ENCODE measurements at places on chromosomes 2 and 18.

GRCh38 chr18:37493352-37493935 is 72.2 kb downstream of the CELF4 start:
- DNase-seq = no peak

- no peak for DNase-seq
Observed at GRCh38 chr2:48733067-48733503, 22.4 kb downstream of the LHCGR start.

DNA sequence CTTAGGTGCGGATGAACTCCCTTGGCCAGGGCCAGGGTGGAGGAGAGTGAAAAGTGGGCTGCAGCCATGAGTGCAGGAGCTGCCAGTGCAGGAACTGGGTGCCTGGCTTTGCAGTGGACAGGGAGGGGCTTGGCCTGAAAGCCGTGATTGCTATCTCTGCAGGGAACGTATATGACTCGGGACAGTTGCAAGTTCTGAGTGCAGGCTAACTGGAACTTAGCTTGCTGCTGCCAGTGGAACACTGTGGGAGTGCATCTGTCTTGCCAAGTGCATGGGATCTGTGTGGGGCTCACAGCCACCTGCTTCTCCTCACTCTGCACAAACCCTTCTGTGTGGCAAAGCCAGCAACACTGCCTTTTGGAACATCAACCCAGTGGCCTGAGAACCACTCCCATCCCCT is 36.9 kb downstream of the FLACC1 start:
- DNase-seq = no peak

DNA sequence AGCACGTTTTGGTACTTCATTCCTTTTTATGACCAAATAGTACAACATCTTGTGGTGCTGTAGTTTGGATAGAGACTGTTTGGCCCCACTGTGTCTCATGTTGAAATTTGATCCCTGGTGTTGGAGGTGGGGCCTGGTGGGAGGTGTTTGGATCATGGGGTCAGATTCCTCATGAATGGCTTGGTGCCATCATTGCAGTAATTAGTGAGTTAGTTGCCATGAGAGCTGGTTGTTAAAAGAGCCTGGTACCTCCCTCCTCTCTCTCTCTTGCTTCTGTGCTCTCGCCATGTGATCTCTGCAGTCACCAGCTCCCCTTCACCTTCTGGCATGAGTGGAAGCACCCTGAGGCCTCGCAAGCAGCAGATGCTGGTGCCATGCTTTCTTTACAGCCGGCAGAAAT is 50.9 kb downstream of the NCAPH start:
- DNase-seq = no peak

DNA sequence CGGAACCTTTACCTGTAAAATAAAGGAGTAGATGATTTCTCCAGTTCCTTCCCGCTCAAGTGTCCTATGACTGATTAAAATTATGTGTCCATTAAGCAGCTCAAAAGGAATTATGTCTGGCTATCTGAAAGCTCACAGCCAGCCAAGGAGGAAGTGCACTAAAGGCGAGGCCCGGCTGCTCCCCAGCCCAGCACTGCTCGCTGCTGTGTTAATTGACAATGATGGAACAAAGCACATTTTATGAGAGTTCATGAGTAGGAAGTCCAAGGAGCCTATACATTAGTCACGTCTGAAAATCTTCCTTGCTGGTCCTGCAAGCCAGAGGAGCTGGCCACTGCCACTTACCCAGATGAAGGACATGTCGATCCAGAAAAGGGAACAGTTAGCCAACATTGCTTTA is 14.3 kb downstream of the TTC32 start:
- DNase-seq = no peak

DNA sequence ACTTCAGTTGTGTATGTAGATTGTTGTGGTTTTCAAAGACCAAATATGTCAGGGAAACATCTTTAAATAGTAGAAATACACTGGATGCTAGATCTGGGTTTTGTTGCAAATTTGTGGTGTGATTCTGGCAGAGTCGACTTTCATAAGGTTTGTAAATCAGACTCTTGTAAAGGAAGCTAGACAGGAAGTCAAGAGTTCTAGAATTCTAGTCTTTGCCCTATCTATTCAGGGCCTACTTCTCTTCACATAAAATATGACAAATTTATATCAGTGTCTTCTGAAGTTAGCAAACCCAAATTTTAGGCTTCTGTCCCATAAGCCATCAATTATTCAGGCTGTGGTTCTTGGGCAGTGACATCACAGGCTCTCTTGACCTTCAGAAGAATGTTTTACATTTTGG is 1579.2 kb upstream of the PIK3C3 start:
- no peak for DNase-seq

- DNase-seq = no peak
Observed at GRCh38 chr2:44203542-44203941, 34.9 kb downstream of the PPM1B start.

DNA sequence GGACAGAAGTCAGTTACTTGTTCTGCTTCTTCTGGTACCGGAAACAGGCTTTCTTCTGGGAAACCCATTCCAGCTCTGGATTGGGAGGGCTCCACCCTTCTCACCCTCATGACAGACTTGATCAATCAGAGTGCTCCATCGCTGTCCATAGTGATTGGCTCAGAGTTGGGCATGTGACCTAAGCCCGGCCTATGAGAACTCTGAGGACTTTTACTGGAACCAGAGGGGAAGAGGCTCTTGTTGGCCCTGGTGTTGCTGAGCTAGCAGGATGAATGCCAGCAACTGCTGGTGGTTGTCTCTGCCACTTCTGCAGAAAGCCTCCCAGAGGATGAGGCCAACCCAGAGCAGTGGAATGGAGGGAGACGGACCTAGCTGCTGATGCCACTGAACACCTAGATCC is 33.3 kb downstream of the TMEM37 start:
- no peak for DNase-seq

GRCh38 chr18:79915161-79916127 is 36.0 kb downstream of the SLC66A2 start:
- no peak for DNase-seq

GRCh38 chr2:44109166-44109565 is 59.5 kb upstream of the PPM1B start:
- no peak for DNase-seq

GRCh38 chr18:79211844-79212243 is 142.7 kb downstream of the ATP9B start:
- no peak for DNase-seq

GRCh38 chr2:120302301-120302700 is 43.6 kb upstream of the INHBB start:
- no peak for DNase-seq

GRCh38 chr2:239977111-239977510 is 48.0 kb downstream of the NDUFA10 start:
- DNase-seq = no peak

GRCh38 chr2:55487686-55488085 is 31.8 kb upstream of the CFAP36 start:
- no peak for DNase-seq

DNA sequence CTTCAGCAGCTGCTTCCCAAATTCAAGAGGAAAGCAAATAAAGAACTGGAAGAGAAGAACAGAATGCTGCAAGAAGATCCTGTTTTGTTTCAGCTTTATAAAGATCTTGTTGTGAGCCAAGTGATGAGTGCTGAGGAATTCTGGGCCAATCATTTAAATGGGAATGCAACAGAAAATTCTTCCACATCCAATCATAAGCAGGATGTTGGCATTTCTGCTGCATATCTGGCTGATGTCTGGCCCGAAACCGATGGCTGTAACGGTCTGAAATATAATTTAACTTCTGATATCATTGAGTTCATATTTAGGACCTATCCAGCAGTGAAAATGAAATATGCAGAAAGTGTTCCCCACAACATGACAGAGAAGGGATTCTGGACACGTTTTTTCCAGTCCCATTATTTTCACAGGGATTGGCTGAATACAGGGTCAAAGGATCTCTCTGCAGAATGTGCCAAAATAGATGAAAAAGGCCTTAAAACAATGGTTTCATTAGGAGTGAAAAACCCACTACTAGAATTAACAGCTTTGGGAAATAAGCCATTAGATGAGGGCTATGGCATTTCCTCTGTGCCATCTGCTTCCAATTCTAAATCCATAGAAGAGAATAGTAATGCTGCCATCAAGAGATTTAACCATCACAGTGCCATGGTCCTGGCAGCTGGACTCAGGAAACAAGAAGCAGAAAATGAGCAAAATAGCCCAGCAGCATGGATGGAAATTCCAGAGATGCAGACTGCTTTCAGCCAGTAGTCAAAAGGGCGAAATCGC is 175.6 kb downstream of the MC4R start:
- DNase-seq = no peak

DNA sequence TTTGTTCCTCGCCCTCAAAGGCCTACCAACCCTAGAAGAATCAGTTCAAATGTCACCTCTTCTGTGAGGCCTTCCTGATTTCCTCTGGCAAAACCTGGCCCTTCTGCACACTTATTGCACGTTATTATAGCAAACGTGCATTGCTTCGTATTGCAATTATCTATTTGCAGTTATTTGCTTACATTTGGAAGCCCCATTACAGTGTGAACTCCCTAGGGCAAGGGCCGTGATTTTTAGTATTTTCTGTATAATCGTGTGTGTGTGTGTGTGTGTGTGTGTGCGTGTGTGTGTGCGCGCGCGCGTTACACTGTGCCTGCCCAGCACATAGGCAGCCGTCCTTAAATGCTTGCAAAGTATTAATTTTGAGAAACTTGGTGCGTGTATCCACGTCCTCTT is 460 bp upstream of the SEMA4F start:
- no peak for DNase-seq

- no peak for DNase-seq
Observed at GRCh38 chr2:150100336-150100735, 387.1 kb downstream of the RND3 start.
